NCI-H1694 treated with DMSO at 0.1 percent for 48 hours (cell line): ENCODE measurements at places on chromosomes 16 and 17.

GRCh38 chr16:30895627-30896260 lies 670 bp upstream of the CTF1 start:
- no peak for DNase-seq

DNA sequence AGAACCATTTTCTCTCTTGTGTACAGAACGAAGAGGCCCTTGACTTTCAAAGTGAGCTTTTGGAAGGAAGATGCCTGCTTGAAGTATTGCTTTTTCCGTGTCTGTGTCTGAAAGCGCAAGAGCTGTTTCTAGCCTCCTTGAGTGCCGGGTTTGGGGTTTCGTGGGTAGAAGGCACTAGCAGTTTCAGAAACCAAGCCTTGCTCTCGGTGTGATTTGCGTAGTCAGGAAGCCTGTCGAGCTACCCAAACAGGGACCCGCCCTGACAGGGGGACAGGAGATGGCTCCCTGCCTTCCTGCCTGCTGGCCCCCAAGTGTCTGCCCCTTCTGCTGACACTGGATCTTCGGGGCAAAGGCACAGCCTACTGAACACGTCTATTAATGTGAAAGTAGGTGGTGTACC lies 322.0 kb downstream of the MAF start:
- no peak for DNase-seq

GRCh38 chr17:76781056-76781982 lies 43.4 kb downstream of the MFSD11 start:
- DNase-seq, result no peak

- DNase-seq, result no peak
Observed at GRCh38 chr17:40315678-40316570, 6.9 kb downstream of the RARA start.

GRCh38 chr16:85861095-85861825 lies 37.7 kb upstream of the IRF8 start:
- DNase-seq, result no peak

DNA sequence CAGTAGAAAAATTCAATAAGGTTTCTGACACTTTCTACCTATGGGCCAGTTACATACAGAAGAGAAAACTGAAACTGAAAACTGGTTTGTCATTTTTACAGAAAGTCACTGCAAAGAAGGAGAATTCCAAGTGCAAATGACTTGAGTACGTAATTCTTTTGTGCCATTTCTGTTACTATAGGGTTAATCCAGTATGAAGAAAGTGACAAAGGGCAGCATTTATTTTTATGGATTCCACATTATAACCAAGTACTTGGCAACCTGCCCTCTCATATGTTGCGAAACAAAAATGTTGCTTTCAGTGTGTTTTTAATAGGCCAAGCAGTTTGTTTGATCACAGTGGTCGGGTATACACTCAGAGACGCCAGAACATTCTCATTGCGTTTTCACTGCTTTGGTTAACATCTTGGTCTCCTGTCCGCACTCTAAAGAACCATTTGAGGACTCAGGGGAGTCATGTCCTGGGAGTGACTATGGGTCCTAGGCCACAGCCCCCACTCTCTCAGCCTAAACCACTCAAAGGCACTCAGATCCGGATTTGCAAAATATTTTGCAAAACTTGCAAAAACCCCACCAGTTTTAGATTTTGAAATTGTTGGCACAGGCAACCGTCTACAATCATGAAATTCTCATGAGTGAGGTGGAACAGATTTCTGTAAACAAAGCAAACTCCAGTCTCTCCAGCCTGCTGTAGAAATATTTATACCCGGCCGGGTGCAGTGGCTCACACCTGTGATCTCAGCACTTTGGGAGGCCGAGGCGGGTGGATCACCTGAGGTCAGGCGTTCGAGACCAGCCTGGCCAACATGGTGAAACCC lies 15.4 kb upstream of the HELZ start:
- DNase-seq, result no peak

- no peak for DNase-seq
Observed at GRCh38 chr16:79621027-79621426, 20.5 kb upstream of the MAF start.

DNA sequence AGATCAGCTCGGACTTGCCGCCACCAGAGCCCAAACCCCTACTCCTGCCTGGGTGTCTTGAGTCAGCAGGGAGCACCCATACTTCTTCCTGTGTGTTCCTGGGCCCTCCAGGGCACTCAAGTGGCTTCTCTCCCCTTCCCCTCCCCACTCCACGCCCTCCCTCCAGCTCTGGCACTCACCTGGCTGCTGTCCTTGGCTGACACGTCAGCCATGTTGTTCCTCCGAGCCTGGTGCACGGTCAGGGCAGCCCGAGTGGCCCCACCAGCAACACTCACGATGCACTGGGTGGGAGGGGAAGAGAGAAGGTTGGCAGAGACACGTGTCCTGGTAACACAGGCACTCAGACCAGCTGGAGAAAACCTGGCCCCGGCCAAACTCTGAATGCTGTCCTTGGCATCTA lies 11.5 kb downstream of the RUSF1 start:
- no peak for DNase-seq

GRCh38 chr16:53093162-53093744 lies 38.5 kb downstream of the CHD9 start:
- DNase-seq, result no peak
